NCI-H1436 (cell line): ENCODE measurements at places on chromosomes 12 and 14.

- no peak for DNase-seq
These were observed 69.7 kb downstream of the WDR20 start for GRCh38 chr14:102209224-102209966.

DNA sequence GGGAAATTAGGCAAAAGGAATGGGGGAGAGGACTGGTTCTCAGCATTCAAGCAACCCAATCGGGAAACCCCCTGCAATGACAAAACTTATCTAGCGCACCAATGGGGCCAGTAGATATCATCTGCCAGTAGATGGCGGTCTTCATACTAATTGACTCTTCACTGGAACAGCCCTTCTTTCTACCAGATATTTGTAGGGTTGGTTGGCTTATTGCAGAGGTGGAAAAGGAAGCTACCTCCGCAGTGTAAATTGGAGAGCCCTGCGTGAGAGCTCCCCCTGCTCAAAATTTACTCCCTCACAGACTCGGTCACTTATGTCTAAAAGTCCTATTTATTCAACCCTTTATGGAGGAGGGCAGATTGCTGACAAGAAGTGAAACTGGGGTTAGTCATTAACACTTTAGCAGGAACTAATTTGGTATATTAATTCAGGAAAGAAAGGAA, 166.1 kb upstream of the CCND2 start:
- no peak for DNase-seq

DNA sequence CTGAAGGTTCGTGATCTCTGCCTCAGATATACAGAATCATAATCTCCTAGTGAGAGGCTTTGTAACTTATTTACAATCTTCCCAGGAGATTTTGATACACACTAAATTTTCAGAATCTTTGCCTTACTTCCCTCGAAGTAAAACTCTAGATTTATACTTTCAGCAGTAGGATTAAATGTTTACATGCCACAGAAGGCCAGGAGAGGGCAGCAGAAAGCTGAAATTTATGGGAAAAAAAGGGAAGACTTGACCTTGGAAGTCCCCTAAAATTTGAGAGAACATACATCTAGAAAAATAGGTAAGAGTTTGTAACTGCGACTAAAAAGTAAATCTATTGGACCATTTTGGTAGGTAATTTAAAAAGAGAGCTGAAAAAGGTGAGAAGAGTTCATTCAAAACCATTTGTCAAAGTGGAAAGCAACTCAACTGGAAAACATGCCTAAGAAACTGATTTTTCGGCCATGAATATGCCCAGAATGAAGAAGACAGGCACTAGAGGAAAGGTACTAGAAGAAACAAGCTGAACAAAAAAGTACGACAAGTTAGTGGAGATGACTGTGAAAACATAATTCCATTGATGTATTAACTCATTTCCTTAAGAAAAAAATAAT, 242.0 kb upstream of the MDGA2 start:
- no peak for DNase-seq

DNA sequence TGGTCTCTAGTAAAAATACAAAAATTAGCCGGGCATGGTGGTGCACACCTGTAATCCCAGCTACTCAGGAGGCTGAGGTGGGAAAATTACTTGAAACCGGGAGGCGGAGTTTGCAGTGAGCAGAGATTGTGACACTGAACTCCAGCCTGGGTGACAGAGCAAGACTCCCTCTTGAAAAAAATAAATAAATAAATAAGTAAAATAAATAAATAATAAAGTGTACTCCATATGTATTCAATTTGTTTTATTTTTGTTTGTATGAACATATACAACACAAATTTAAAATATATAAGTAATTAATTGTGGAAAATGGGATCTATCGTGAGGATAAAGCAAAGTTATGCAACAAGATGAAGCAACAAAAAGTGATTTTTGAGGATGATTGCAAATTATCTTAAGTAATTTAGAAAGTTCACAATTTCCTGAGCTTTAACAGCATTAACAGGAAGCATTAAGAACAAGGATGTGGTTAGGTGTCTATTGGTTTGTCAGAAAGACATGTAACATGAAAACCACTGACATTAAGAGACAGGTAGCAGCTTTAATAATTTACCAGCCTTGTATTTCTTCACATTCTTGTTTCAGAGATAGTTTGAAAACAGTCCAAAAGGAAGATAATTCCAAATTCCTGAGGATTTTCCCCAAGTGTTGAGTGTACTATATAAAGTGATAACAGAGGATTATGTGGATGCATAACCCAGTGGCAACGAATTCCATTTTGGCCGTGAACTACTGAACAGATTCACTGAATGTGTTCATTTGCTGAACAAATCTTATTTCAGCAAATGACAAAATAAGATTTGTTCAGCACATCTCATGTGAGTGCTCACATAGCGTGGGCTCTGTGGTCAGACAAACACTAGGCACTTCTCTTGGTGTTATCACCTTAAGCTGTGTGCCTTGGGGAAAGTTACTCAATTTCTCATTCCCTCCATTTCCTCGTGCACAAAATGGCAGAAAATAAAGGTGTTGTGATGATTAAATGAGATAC, 68.6 kb upstream of the RESF1 start:
- no peak for DNase-seq

- no peak for DNase-seq
These were observed 323.4 kb downstream of the VRK1 start for GRCh38 chr14:97120611-97121031.

- no peak for DNase-seq
These were observed 449.6 kb upstream of the CCDC196 start for GRCh38 chr14:66036547-66036946.

GRCh38 chr14:66197276-66197675, 288.9 kb upstream of the CCDC196 start:
- no peak for DNase-seq

DNA sequence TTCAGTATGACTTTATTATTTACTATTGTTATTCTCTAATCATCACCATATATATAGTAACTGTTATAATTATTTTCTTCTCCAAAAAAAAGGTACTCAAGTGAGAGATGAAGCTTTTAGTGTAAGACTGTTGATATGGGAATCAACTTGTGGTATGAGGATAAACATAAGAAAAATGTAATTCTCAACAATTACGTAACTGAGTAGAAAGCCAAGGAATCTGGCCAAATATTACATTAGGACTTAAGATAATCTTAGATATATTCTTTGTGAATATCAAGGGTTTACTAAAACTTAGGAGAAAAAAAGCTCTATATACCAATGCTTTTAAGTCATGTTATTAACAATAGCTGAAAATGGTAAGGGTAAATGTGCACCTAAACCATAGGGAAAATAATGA, 13.3 kb downstream of the SENP1 start:
- DNase-seq: no peak

DNA sequence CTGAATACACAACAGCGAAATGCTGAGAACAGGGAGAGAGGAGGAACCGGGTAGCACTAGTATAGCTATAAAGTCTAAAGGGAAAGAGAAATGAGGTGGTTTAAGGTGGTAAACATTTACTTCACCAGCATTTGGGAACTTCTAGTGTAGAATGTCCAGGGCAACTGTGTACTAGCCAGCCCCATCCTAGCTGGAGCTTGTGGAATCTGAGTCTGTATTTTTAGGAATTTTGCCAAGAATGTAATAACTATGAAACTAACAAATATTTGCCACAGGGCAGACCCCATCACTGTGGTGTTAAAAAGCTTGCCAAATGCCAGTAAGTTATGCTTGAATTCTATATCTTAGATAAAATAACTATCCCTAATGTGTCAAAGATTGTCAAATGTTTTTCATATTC, 398.9 kb upstream of the MIS18BP1 start:
- DNase-seq: no peak

- no peak for DNase-seq
These were observed 52.3 kb downstream of the IPO8 start for GRCh38 chr12:30643366-30643765.

GRCh38 chr14:44663136-44663535, 156.1 kb upstream of the FSCB start:
- DNase-seq: no peak

DNA sequence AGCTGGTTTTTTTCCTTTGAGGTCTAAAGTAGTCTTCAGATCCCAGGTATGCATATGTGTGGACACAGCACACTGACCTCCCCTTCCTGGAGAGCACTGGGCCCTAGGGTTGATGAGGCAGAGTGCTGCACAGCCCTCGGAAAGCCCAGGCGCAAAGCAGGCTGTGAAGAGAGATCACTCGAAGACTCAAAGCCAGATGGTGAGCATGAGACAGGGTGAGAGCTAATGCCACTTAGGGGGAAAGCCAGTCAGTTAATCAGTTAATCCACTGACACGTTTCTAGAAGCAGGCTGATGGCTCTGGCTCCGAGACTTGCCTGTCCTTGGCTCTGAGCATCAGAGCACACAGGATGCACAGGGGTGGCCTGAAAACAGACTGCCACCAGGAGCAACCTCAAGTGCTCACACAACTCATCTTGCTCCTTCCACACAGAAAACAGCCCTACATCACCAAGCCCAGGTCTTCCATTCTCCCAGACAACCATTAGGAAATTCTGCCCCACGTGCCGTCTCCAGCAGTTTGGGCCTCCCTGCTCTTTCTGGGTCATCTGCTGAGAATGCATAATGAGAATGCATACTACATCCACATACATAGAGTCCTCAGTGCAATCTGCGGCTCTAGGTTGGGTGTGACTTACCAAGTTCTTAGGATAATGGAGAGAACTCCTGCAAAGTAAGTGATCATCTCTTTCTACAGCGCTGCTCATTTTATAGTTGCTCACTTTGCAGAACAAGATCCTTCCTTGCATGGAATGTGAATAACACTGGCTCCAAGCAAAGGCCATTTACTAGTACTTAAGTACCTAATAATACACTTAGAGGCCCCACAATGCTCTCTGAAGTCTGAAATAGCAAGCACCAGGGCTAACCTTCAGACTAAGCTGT, 12.0 kb downstream of the AQP6 start:
- DNase-seq: no peak

DNA sequence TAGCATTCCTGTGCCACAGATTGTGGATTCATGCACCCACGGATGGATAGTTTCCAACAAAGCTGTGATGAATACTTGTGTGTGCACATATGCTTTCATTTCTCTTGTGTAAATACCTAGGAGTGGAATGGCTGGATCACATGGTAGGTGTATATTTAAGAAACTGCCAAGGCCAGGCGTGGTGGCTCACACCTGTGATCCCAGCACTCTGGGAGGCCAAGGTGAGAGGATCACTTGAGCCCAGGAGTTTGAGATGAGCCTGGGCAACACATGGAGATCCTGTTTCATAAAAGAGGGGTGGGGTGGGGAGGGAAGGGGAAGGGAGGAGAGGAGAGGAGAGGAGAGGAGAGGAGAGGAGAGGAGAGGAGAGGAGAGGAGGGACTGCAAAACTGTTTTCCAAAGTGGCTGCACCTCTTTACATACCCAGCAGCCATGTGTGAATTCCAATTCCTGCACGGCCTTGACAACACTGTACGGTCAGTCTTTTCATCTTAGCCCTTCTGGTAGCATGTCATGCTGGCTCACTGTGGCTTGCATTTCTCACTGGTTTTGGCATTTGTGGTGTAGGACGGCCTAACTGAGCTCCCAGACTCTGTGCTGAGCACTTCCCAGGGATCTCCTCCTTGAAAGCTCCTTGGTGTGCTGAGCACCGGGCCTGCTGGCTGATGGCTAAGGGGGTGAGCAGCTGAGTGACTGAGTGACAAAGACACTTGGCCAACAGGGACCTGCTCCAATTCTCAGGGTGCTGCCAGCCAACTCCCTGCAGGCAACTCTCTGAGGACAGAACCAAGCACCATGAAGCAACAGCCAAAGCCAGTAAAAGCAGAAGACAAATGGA, 27.9 kb downstream of the SYNE3 start:
- DNase-seq: no peak

DNA sequence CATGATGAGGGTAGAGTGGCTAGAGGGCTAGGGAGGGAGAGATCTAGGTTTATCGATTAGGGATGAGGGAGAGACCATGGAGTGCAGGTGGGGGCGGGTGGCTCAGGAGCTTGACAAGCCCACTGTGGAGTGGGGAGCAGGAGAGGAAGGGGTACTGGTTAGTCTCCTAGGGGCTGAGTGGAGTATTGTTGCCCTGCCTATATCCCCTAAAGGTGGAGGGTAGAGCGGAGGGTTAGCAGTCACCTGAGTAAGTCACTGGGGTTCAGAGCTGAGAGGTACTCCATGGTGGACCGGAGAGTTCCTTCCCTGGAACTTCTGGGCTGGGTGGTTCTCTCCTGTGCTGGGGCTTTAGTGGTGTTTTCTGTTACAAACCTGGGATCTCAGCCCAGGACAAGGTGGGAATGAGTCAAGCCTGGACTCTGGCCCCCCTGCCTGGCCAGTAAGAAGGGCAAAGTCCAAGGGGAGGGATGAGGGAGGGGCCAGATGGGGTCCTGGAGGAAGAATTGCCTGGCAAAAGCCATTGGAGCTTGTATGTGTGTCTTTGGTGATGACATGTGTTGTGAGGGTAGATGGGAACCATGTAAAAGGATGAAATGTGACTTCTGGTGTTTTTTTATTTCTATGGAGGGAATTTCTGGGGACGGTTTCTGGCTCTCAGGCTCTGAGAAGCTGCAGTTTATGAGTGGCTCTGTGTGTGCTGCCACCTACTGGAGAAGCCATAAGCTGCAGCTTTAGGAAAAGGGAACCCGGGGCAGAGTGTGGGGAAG, at the start of gene CIDEB:
Gene CIDEB, minus strand, starts transcription at position 403 of the 767 bp plus-strand sequence. Its CDS starts 119 bp downstream, at position 284.
- DNase-seq: peak; percentile 9

DNA sequence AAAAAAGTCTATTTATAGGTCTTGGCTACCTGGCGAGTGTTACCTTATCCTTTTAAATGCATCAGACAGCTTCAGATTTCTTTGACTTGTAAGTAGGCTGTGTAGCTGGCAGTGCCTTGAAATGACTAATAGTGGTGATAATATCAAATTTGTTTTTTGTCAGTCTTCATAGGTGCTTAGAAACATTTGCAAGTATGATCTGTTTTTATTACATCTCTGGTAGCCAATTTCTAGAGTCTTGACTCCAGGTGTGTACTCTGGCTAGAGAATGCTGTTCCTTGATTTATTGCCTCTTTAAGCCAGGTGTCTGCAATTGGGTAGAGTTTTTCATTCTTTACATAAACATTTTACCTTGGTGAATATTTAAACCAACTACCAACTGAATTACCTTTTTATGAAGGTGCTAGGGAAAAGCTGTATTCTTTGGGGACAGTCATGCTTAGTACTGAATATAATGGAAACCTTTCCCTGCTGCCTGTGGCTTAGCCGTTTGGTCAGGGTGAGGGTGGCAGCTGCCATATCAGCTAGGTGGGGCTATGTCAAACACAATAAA, 32.6 kb downstream of the MLXIP start:
- peak; percentile 60 for DNase-seq

DNA sequence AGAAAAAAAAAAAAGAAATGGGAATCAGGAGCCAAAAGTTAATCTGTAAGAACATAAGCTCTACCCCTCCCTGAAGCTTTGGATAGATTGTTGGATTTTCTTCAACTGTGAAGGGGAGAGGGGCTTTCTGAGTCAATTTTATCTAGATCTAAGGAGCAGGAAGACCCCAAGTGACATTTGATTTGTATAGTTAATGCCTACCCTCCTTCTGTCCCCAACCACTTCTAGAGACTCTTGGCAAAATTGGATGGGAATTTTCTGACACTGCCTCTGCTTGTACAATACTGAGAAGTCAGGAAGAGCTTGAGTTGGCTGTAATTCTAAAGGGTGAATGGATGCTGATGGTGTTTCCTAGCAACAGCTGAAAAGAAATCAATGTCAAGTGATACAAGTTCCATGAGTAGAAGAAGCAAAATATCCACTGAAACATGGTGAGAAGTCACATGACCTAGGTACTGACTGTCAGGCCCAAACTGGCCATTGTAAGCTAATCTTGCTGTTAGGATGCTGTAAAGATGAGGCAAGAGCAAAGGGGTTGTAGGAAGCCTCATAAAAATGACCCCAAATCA, 42.2 kb downstream of the NDUFA12 start:
- DNase-seq: no peak

- no peak for DNase-seq
These were observed 136.3 kb downstream of the FOXG1 start for GRCh38 chr14:28902930-28903329.

- DNase-seq: no peak
These were observed 13.3 kb downstream of the CCND2 start for GRCh38 chr12:4286771-4287317.
